ENCODE measurements at places on chromosomes 4 and X.

GRCh38 chr4:129342819-129343408, 247.0 kb downstream of the C4orf33 start:
- DNase-seq, result no peak

DNA sequence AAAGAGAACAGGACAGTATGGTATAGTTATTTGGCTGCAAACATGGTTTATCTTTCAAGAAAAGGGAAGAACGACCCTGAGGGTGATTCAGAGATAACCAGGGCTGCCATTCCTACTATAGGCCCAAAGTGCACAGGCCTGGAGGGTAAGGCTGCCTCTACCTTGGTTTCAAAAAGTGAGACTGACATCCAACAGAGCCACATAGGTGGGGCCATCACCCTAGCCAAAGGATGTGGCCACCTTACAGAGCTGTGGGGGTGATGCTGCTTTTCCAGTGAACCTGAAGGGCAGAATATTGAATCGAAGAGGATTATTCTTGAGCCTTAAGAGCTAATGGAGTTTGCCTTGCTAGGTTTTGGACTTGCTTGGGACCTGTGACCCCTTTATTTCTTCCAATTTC, 15.7 kb downstream of the SH2D1A start:
- DNase-seq, result no peak

DNA sequence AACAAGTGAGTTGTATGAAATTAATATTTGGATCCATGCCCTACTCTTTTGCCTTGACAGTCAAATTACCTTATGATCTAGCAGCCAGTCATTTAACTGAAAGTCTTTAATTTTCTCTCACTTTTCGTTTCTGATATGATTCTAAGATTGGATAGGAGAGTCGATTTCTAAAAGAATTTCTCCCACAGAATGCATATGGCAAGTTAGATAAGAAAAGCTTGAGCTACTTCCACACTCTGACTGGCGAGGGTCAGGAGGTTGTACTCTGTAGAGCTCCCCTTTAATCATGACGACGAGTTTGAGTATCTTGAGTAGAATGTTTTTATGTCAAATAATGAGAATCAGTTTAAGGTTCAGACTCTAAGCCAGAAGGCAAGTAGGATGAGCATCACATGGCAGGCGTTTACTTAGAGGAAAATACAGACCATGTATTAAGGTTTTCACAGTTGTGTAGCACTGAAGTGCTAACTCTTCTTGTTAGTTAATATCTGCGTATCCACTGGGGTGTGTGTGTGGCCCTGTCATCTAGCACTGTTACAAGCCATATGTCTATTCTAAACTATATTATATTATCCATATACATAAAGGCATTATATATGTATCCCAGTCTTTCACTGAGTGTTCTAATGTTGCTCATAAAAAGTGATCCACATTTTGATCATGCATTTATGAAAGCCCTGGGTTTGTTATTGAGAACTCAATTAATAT, 37.8 kb downstream of the LRP2BP start:
- DNase-seq, result no peak

GRCh38 chr4:130591091-130591490, 1495.1 kb downstream of the C4orf33 start:
- no peak for DNase-seq

DNA sequence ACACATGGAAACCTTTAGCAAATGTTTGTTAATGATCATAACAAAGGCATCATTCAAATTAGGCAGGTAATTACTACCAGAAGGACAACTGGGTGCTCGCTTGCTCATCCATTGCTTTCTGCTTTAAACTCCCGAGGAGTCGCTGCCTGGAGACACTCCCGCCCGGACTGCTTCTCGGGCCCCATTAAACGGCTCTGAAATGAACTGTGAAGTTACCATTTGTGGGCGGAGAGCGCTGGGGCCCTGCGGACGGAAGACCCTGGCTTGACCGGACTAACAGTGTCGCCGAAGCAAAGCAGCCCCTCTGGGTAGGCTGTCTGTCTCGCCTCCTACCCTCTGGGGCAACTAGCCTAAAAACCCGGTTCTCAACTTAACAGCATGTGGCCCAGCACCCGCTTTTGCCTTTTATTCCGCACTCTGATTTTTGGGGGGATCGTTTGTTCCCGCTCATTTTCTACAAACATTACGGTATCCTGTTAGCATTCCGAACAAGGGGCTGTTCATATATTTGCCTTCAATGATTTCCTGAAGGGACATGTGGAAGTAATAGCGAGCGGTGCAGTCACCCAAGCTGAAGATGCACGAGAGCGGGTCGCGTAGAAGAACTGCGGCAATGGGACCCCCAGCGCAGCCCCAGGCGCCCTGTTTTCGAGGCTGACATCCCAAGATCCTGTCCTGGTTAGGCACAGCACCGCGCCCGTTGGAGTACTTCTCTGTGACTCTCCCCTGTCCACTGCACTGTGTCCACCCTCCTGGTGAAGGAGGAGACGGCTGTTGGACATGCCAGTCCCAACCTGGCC, 1.6 kb upstream of the PDGFRA start:
- peak; percentile 83 for DNase-seq

DNA sequence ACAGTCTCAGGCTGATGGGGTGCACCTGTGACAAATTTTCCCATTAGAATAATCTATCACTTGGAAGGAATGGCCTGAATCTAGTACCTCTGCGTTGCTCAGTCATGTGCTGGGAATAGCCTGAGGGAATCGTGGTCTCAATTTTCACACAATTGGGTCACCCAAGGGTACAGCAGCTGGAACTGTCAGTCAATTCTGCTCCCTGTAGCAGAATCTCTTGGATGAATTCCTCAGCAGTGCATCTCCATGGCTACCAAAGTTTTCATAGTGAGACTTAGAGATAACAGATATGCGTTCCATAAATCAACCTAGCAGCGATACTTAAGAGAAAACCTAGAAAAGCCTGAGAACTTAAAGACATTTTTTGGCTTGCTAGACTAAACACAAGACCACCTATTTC, 288.7 kb upstream of the CTSO start:
- DNase-seq, result no peak

- peak; percentile 20 for DNase-seq
Observed at GRCh38 chr4:121977251-121978171, 25.7 kb upstream of the TRPC3 start.

GRCh38 chr4:187883049-187883448, 112.5 kb upstream of the ZFP42 start:
- DNase-seq, result peak; percentile 68

GRCh38 chrX:3326681-3327080, 19.8 kb downstream of the MXRA5 start:
- DNase-seq, result peak; percentile 1

DNA sequence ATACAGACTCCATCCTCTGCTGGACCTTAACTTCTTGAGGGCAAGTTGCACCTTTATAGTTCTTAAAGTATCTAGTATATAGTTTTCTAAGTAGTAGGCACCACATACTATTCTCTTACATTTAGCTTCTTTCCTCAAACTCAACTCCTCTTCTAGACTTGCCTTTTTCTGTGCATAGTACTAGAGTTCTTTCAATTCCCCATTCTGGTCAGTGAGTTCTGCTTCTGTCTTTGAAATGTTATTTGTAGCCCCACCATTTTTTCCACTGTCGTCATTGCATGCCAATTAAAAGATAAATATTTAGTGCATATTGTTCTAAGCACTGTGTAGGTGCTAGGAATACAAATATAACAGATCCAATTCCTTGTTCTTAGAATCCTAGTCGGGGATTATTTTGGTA, 31.6 kb downstream of the CDKL5 start:
- DNase-seq, result no peak

DNA sequence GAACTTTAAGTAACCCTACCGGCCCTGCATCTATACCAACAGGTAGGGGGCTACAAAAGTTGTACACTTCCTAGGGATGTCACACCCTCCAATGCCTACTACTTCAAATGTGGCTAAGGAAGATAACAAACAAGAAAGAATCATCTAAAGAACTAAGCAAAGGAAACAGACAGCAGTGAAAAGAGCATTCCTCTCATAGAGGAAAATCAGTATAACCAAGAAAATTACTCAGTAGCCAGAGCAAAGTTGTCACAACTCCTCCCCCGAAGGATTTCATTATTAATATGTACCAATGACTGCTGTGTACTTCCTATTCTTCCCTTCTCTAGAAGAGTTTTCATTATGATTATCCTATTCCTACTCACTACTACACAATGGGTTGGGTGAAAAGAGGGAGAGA, 12.6 kb downstream of the ANKRD17 start:
- no peak for DNase-seq

GRCh38 chrX:112688242-112688641, 8.5 kb upstream of the LHFPL1 start:
- no peak for DNase-seq

DNA sequence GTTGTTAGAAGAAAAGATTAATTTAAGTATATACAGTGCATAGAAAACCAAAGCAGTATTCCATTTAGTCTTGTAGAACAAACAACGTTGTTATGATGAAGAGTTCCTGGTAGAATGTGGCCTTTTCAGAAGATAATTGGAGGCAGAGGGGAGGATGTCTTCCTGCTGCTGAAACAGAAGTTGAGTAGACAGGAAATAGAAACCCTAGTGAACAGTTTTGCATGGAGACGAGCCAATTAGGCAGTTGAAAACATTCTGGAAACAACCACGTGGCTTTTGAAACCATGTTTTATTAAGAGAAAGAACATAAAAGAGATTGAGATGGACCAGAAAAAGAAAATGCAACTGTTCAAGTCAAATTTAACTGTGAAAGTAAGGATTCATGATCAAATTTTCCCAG, 325.2 kb downstream of the CAMK2D start:
- no peak for DNase-seq

DNA sequence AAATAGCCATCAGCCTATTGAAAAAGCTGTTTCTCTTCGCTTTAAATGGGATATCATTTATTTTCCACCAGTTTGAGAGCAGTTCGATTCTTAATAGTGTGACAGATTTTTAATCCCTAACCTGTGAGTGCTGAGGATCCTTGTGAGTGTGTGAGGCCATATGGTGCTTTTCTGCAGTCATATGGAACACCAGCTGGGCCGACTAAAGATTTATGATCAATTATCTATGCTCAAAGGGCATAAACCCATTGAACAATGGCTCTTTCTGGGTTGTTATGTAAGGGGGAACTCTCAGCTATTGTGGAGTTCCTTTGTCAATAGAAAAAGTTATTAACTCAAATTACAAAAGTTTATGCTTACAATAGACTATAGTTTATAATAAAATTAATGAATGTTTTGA, 1003.6 kb downstream of the FAT4 start:
- no peak for DNase-seq

DNA sequence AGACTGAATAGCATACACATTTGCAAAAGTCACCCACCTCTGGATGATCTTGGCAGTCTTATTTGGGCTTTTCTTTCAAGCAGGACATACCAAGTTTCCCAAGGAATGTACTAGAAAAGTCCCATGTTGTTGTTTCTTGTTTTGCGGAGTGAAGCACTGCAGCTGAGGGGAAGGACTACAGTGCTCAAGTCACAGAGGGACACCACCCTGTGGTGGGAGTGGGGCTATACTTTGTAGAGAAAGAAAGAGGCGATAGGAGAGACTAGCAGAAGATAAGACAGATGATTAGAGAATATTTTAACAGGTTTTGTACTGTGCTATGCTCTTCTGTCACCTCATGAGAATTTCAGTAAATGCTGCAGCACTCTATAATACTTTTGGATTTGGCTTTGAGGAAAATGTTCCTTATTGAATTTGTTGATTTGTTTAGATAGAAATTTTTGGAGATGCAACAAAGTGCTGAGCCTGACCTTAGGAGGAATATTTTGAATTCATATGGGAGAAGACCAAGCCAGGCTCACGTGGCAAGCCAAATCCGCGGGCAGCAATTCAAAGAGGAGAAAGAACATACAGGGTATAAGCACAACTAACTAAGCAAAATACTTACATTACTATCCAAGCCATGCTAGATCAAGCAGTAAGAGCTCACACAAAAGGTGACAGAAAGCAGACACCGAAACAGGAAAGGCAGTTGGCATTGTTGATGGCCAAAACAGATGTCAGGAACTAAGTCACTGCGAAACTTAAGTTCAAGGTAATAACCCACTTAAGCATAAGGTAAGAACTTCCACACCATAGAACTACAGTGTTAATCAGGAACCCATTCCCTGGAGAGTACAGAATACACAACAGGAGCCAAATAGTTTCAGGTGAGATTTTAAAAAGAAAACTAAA, 280.3 kb upstream of the INTU start:
- DNase-seq, result peak; percentile 73

- no peak for DNase-seq
Observed at GRCh38 chr4:35772291-35772690, 472.0 kb downstream of the ARAP2 start.

GRCh38 chr4:5463361-5463760, 245.0 kb downstream of the EVC2 start:
- DNase-seq, result no peak

DNA sequence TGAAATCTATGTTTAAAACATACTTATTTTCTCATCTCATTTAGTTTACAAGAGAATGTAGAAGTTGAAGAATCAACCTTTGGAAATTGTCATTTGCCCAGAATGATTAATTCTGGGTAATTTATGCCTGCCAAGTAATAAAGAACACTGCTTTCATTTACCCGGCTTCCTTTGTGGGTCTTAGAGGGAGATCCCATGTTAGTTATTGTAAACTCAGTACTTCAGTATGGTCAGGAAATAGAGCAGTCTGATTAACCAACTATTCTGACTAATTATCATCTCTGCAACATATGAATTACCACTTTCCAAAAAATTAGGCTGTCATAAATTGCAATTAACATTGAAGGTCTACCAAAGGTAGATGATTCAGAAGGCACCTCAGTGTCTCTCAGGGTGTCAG, 324.5 kb downstream of the HNRNPD start:
- no peak for DNase-seq

- DNase-seq, result no peak
Observed at GRCh38 chr4:183380901-183381300, 58.7 kb upstream of the CLDN24 start.

DNA sequence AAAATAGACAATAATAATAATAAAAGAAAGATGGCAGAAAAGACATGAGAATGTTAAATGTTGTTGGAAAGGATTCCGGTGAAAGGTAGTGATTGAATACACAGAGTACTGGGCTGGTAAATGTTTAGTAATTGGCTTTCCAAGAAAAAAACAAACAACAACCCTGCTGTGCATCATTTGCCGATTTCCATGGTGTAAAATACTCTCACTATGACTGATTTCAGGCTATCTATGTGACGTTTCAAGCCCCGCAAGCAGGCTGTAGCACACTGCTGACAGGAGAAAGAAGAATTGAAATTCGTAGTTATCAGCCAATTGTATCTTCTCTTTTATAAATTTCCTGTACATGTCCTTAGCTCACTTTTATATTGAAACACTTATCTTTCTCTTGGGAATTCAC, 13.6 kb upstream of the SEPTIN6 start:
- DNase-seq, result no peak

GRCh38 chr4:140931911-140932310, 175.7 kb upstream of the TBC1D9 start:
- no peak for DNase-seq

Measured in mesendoderm (in vitro differentiated cells).